ENCODE measurements at places on chromosomes 11 and 22.

DNA sequence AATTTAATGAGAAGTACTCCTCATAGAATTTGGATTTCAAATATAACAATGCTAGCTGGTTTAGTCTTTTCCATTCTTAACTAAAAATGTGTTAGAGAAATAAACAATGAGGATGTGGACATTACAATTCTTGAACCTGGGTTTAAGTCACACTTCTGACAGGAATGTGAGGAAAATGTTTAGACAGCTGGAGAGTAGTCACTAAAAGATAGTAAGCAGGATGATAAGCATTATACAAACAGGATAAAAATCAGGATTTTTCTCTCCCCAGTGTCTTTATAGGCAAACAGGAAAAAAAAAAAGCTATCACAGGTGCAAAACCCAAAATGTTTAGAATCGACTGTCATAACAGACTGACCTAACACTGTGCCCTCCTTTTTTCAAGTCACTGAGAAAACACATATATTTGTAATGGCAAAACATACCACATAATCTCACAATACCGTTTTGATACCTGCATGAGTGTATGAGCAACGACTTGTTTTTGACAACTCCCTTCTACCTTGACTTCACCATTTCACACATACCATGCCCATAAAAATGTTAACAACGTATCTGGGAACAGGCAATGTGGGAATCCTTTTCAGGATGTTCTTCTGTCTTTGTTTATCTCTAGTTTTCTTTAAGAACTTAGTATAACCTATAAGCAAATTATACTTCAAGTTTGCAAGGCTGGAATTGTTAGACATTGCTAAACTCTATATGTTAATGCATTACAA lies 242.0 kb downstream of the SBF2 start:
- peak; percentile 37 for DNase-seq

GRCh38 chr11:128894685-128895084 lies 3.5 kb downstream of the KCNJ5 start:
- no peak for DNase-seq

GRCh38 chr11:129896062-129896461 lies 684 bp upstream of the NFRKB start:
- no peak for DNase-seq

GRCh38 chr11:19553683-19554333 lies 158.8 kb upstream of the NAV2 start:
- DNase-seq, result peak; percentile 69

All from fibroblast of skin of back (primary cell).